ENCODE measurements at places on chromosomes 12 and 14.

GRCh38 chr14:99556134-99556791 lies 47.7 kb downstream of the CCDC85C start:
- no peak for DNase-seq

DNA sequence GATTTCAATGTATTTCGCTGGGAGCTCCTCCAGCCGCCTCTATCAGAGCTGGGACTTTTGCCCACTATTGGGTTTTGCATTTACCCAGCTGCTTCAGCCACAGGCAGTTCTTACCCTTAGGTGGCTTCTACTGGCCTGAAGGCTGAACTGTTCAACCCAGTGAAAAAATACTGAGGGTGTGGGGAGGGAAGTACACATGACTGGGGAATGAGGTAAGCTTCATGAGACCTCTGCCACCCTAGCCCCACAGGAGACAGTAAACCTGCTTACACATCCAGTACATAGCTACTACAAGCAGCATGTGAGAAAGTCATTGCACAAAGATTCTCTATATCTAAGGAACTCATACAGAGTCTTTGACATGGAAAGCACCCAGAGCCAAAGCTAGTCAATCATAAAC lies 411.1 kb downstream of the SYT1 start:
- no peak for DNase-seq

DNA sequence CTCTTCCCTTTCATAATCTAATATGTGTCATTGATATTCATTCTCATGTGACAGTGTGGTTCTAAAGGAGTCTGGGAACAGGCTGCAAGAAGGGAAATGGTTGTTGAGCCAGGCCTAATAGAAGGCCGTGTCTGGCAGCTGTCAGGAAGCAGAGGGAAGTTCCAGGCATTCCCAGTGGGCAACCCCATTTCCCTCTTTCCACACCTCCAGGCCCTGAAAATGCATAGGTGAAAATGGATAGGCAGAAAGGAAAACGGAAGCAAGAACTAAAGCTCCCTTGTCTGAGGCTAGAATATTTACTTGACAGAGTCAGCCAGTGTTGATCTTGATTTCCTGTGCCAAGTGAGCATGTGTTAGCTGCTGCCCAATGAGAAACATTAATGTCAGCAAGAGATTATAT lies 97.7 kb downstream of the PPM1A start:
- no peak for DNase-seq

- no peak for DNase-seq
Observed at GRCh38 chr14:106021832-106022231, 495.4 kb downstream of the TMEM121 start.

GRCh38 chr12:25249931-25250738 lies 594 bp downstream of the KRAS start:
- peak; percentile 52 for DNase-seq

- DNase-seq, result peak; percentile 84
Observed at GRCh38 chr12:101697197-101697929, at the start of gene CHPT1. TSS of gene CHPT1 (plus strand) at chr12:101697640. CDS start at chr12:101697862, 222 bp downstream.
